Endothelial cell of umbilical vein (primary cell): ENCODE measurements at places on chromosomes 12 and 14. TPM values are rescaled to one million over a fixed set of nuclear protein-coding genes. Genes with fewer than 3 reads are reported as not detected.

- peak overlapping the region; percentile 96 for H3K27ac ChIP-seq
- H3K4me3 ChIP-seq, result no peak overlapping the region
- H3K4me1 ChIP-seq, result peaks cover 49% of the 10 kb centered on the region
- peaks cover 2% of the 10 kb centered on the region for H3K36me3 ChIP-seq
Measured at GRCh38 chr14:101072945-101073597, 169.5 kb upstream of the RTL1 start.

DNA sequence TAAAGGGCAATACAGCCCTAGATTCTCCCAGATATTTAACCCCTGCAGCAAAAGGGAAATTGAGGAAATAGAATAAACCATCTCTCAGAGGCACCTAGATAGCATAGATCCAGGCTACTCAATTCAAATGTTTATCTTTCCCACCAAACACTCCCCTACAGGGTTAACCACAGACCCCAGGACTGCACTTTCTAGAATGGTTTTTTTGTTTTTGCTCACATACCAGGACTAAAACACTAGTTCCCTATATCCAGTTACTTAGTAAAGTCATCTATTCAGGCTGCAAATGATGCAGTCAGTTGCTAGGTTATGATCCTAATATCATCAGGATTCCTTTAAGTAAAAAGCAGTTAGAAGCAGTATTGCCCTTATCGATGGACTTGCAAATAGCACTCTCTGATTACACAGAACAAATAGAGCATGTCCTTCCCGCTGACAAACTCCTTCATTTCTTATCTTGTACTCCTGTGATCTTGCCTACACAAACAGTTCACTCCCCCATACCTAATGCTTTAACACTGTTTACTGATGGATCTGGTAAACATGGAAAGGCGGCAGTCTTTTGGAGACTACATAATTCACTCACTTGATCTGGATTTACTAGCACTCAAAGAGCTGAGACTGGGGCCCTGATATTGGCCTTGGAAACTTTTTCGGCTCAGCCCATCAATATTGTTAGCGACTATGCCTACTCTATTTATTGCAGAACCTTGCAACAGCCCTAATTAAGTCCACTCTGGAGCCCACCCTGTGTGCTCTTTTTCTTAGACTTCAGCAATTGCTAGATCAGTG, 257.2 kb upstream of the DIO2 start:
- H3K27ac ChIP-seq, result no peak overlapping the region
- no peak for DNase-seq
- H3K4me1 ChIP-seq, result no peaks in the 10 kb centered on the region
- H3K36me3 ChIP-seq, result no peaks in the 10 kb centered on the region
- H3K4me3 ChIP-seq, result no peak overlapping the region
- H3K27me3 ChIP-seq, result no peaks in the 10 kb centered on the region

DNA sequence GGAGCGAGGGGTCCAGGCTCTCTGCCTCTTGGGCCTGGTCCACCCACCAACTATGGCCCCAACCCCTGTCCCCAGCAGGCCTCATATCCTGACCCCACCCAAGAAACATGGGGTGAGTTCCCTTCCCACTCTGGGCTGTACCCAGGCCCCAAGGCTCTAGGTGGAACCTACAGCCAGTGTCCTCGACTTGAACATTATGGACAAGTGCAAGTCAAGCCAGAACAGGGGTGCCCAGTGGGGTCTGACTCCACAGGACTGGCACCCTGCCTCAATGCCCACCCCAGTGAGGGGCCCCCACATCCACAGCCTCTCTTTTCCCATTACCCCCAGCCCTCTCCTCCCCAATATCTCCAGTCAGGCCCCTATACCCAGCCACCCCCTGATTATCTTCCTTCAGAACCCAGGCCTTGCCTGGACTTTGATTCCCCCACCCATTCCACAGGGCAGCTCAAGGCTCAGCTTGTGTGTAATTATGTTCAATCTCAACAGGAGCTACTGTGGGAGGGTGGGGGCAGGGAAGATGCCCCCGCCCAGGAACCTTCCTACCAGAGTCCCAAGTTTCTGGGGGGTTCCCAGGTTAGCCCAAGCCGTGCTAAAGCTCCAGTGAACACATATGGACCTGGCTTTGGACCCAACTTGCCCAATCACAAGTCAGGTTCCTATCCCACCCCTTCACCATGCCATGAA, 8.6 kb downstream of the ARHGAP9 start:
- H3K36me3 ChIP-seq, result no peaks in the 10 kb centered on the region
- H3K4me3 ChIP-seq, result no peak overlapping the region
- peaks cover 4% of the 10 kb centered on the region for H3K4me1 ChIP-seq
- DNase-seq, result no peak

DNA sequence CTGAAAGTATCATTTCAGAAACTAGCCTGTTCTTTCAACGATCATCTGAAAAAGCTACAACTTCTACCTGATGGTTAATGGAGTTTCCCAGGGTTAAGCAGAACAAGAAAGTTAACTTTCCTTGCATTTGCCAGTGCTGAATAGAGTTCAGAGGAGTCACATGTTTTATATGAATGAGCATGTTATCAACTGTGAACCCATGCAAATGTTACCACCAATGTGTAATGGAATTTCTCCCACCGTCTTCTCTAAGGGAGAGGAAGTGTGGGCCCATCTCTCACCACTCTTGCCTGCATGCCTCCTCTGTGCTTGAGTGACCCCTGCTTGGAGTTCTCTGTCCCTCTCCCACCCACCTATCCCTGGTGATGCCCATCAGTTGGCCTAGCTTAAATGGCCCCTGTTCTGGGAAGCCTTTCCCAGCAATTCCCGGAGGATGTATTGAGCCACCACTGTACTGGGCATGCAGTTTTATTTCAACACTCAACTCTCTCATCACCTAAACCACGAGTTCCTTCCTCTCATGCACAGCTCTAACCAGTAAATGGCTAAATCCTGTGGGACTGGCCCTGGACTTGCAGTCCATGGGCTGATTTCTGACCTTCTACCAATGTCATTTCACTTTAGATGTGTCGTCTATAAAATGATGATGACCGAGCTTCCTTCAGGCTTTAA, 159.8 kb downstream of the RPAP3 start:
- H3K4me1 ChIP-seq, result no peaks in the 10 kb centered on the region
- H3K27me3 ChIP-seq, result peaks cover 2% of the 10 kb centered on the region
- H3K4me3 ChIP-seq, result no peak overlapping the region
- H3K27ac ChIP-seq, result no peak overlapping the region

- H3K36me3 ChIP-seq, result no peaks in the 10 kb centered on the region
- no peaks in the 10 kb centered on the region for H3K27me3 ChIP-seq
- DNase-seq, result no peak
- no peak overlapping the region for H3K27ac ChIP-seq
Measured at GRCh38 chr12:86376052-86376451, 119.9 kb upstream of the MGAT4C start.

GRCh38 chr12:12745576-12746211, 28.5 kb downstream of the CDKN1B start:
- H3K4me3 ChIP-seq, result no peak overlapping the region
- H3K27me3 ChIP-seq, result no peaks in the 10 kb centered on the region
- H3K27ac ChIP-seq, result no peak overlapping the region
- no peaks in the 10 kb centered on the region for H3K36me3 ChIP-seq
- DNase-seq, result no peak

DNA sequence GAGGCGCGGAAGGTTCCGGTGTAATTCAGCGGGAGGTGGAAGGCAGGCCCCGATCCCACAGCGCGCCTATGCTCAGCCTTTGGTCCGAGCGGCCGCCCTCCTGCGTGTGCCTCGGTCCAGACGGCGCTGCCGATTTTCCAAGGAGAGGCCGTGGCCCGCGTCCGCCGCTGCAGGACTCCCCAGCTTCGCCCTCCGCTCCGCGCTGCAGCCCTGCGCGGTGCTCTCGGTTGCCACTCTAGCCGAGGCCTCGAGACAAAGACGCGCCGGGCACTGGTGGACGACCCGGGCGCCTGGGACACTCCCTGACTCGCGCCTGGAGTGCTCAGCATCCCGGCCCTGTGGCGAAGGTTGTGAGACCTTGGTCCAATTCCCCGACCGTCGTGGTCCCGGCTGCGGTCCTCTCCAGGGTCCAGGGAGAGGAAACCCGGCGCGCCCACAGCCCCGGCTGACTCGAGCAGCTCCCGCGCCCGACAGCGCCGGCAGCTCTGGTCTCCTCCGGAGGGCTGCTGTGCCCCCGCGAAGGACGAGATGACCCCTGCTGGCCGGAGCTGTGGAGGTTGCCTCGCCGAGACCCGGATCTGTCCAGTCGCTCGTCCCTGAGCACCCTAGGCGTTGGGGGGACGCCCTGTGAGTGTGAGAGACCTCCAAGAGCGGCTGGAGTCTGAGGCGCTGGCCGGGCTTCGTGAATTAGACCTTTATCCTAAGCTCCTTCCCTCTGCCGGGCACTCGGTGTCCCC, 6.5 kb downstream of the HOXC12 start:
- H3K4me1 ChIP-seq, result no peaks in the 10 kb centered on the region
- peaks cover 89% of the 10 kb centered on the region for H3K27me3 ChIP-seq
- H3K27ac ChIP-seq, result no peak overlapping the region
- no peak for DNase-seq
- no peaks in the 10 kb centered on the region for H3K36me3 ChIP-seq
- H3K4me3 ChIP-seq, result no peak overlapping the region

GRCh38 chr12:26507613-26508012, 312.2 kb downstream of the SSPN start:
- DNase-seq, result no peak
- H3K27me3 ChIP-seq, result no peaks in the 10 kb centered on the region
- no peak overlapping the region for H3K27ac ChIP-seq
- no peak overlapping the region for H3K4me3 ChIP-seq

DNA sequence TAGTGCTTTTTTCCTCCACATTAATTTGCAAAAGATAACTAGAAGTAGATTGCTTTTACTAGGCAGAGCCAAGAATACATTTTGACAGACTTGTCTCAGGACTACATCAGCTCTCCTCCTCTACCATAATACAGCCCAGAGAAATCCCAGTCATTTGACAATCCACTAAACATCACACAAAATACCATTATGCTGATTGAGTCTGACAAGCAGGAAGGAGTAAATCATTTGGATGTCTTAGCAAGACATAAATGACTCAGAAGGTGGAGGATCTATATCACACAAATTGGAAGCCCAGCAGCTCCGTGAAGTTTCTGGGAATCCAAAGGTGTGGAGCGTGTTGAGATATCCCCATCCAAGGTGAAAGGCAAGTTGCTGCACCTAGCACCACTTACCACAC, 75.4 kb upstream of the FKBP4 start:
- no peak overlapping the region for H3K4me3 ChIP-seq
- DNase-seq, result no peak
- H3K4me1 ChIP-seq, result no peaks in the 10 kb centered on the region
- H3K36me3 ChIP-seq, result no peaks in the 10 kb centered on the region
- no peak overlapping the region for H3K27ac ChIP-seq

DNA sequence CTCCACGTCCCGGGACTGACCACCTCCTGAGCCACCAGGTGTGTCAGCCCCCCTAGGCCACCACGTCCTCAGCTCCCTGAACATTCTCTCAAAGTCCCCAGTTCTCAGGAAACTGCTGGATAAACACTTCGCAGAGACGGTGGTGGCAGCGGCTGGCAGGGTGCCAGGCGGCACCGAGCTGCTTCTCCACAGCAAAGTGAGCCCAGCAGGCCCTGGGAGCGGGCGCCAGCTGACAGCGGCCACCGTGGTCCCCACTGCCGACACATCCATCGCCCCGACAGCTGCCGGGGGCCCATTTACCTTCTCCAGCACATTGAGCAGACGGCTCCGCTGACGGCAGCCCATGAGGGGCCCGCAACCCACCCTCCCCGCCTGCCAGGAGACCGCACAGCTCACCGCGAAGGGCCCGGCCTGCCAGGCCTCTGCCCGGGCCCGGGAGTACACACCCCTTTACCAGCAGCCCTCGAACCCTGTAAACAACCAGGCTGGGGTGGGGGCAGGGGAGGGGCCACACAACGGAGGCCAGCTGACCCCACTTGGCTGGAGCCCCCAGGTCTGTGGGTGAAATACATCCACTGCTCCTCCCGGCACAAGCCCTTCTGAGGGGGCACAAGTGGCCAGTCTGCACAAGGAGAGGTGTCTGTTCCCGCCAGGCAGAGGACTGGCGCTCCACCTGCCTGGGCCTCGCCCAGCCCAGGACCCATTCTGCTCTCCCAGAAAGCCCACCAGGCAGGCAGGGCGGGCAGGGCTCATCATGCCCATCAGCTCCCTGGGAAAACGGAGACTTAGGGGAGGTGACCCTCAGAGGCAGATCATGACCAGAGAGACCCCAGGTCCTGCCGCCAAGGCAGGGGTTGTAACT, 10.5 kb downstream of the AKT1 start:
- no peak for DNase-seq
- H3K4me1 ChIP-seq, result no peaks in the 10 kb centered on the region
- H3K4me3 ChIP-seq, result no peak overlapping the region
- H3K27me3 ChIP-seq, result no peaks in the 10 kb centered on the region
- H3K27ac ChIP-seq, result no peak overlapping the region

GRCh38 chr12:96587691-96588090, 98.3 kb downstream of the CFAP54 start:
- no peaks in the 10 kb centered on the region for H3K36me3 ChIP-seq
- no peaks in the 10 kb centered on the region for H3K27me3 ChIP-seq
- H3K27ac ChIP-seq, result no peak overlapping the region
- DNase-seq, result peak; percentile 4
- no peaks in the 10 kb centered on the region for H3K4me1 ChIP-seq
- H3K4me3 ChIP-seq, result no peak overlapping the region

DNA sequence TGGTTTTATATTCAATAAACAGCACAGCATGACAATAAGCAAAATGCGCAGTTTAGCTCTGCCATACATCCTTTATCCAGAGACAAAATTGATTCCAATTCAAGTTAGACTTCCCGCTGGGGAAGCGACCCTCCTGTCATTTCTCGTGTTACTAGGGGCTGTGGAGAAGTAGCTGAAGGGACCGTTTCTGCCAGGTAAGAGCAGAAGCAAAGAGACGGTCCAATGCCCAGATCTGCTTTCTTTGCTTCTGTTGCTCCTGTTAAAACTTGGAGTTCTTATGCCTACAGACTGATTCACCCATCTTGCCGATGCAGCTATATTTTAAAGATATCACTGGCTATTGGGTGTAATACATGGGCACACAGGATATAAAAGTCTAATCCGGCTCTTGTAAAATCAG, 156.8 kb upstream of the AVPR1A start:
- H3K4me1 ChIP-seq, result no peaks in the 10 kb centered on the region
- no peak overlapping the region for H3K27ac ChIP-seq
- DNase-seq, result no peak
- peaks cover 12% of the 10 kb centered on the region for H3K27me3 ChIP-seq

GRCh38 chr12:49187184-49187583, 1.7 kb downstream of the TUBA1A start:
- peaks cover 10% of the 10 kb centered on the region for H3K36me3 ChIP-seq
- peak; percentile 50 for DNase-seq
- peaks cover 28% of the 10 kb centered on the region for H3K4me1 ChIP-seq
- peak overlapping the region; percentile 24 for H3K27ac ChIP-seq

DNA sequence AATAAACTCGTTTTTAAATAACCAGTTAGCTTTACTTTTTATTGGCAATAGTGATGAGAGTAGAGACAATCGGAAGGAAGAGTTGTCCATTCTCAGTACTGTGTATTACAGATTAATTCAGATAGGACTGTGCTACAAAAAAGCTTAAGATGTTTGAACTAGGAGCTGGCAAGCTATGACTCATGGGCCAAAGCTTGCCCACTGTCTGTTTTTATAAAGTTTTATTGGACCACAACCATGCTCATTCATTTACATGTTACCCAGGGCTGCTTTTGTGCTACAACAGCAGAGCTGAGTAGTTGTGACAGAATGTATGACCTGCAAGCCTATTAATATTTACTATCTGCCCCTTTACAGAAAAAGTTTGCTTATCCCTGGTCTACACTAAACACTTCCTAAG, 19.4 kb downstream of the GNS start:
- peaks cover 19% of the 10 kb centered on the region for H3K36me3 ChIP-seq
- no peak overlapping the region for H3K27ac ChIP-seq
- no peak overlapping the region for H3K4me3 ChIP-seq
- peaks cover 6% of the 10 kb centered on the region for H3K4me1 ChIP-seq
- DNase-seq, result no peak

KCNC2 gene
- not detected in 2 replicates for polyA plus RNA-seq

RFLNA gene
- 24.5 and 51.1 TPM in 2 replicates for polyA plus RNA-seq

FAM90A1 gene
- 0.10 and 0.13 TPM in 2 replicates for polyA plus RNA-seq

EXOC3L4 gene
- not detected in 2 replicates for polyA plus RNA-seq

EIF2S3B gene
- polyA plus RNA-seq, result 0.16 and 0.21 TPM in 2 replicates

TPPP2 gene
- not detected in 2 replicates for polyA plus RNA-seq

EIF4B gene
- 169 and 233 TPM in 2 replicates for polyA plus RNA-seq

SLC8A3 gene
- not detected in 2 replicates for polyA plus RNA-seq
